ENCODE measurements at places on chromosomes 11 and 22.

GRCh38 chr11:88799771-88800500 lies 265.8 kb downstream of the GRM5 start:
- DNase-seq = no peak

- DNase-seq = no peak
Observed at GRCh38 chr22:46433318-46433717, 97.8 kb downstream of the TRMU start.

GRCh38 chr11:7257724-7258123 lies 6.0 kb downstream of the SYT9 start:
- DNase-seq = no peak

DNA sequence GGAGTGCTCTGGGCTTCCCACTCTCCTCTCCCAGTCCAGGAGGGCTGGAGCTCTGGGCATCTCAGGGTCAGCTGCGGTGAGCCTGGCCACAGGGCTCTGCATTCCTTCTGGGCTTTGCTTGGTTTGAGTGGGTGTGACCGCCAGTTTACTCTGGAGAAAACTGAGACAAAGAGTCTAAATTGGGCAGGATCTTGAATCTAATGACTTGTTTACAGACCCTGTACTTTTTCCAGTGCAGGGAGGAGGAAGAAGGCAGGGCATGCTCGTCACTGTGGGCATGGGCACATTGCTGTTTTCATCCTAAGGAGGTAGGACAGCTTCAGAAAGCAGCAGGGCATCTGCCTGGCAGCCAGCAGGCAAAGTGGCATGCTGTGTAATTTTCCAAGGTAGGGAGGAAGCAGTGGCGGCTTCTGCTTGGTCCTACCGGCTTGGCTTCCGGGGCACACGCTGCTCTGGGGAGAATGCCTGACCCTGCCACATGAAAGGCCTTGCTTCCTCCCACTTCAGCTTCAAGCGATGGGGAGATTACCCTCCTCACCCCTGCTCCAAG lies 22.9 kb downstream of the FLI1 start:
- DNase-seq = no peak

DNA sequence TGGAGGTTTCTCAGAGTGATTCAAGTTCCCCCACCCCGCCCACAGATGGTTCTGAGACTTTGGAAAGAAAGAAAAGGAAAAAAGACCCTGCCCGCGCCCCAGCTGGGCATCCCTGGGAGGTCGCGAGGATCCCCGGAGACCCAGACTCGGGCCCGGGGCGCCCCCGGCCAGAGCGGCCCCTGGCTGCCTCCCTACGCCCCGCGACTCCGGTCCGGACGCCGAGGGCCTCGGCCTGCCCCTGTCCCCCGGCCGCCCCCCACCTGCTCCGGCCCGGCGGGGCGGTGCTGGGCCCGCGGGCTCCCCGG lies 2.3 kb upstream of the AIFM3 start:
- no peak for DNase-seq

- DNase-seq = no peak
Observed at GRCh38 chr11:68043349-68044144, 4.7 kb downstream of the TCIRG1 start.

DNA sequence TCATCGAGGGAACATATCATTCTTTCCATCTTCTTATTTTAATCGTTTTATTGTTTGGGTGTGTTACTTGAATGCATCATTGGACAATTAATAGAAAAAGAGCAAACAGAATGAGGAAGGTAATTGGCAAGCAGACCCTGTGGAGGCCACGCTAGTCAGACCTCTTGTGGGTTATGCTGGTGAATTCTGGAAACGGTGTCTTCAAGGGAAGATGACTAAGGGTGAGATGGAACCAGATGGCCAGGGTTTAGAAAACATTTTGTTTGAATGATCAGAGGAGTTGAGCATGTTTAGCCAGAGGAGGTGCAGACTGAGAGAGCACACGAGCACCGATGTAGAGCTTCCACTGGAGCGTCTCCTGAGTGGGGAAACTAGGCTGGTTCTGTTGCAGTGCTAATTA lies 8.5 kb downstream of the ST14 start:
- DNase-seq = no peak

DNA sequence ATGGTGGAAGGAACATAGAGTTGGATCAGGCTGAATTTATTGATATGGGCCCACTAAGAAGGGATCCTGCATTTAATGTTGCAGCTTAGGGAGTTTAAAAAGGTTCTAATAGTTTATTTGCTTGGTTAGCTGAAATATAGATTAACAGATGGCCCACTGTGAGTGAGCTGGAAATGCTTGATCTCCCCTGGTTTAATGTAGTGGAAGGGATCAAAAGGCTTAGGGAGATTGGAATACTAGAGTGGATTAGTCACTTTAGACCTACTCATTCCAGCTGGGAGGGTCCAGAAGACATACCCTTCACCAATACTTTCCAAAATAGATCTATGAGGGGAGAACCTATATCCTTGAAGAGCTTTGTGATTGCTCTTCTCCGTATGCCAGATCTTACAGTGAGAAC lies 130.1 kb upstream of the ZC3H12C start:
- no peak for DNase-seq

- no peak for DNase-seq
Observed at GRCh38 chr11:72573072-72573854, 101.0 kb downstream of the PDE2A start.

All from NCI-H2227 treated with DMSO at 0.1 percent for 48 hours (cell line).